MCF 10A (cell line): ENCODE measurements at places on chromosomes 16 and 17.

DNA sequence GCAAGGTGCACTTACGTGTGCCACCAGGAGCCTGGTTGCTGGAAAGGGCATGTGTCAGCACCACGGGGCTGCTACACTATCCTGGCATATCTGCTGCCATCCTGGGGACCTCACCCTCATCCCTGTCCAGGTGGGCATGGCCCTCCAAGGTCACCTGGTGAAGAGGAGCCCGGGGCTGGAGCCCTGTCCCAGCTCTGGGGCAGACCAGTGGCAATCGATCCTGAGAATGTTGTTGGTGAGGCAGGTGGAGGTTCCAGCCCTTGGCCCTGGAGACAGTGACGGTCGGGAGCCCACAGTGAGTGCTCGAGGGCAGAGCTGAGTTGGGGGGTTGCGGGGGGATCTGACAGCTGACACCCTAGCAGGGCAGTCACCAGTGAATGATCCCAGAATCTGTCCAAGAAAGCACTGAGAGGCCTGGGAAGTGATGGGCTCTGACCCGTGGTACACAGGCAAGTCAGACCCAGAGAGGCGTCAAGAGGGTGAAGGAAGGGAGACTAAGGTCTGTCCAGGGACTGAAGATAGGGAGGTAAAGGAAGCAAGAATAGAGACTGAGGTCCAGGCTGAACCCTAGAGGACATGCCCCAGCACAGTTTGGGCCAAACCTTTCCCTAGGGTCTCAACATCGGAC, 17.6 kb downstream of the POLR3K start:
- no peak for DNase-seq

GRCh38 chr16:25006504-25007056, 8.6 kb downstream of the ARHGAP17 start:
- peak; percentile 68 for DNase-seq

GRCh38 chr17:2624292-2624731, 30.9 kb downstream of the PAFAH1B1 start:
- no peak for DNase-seq

DNA sequence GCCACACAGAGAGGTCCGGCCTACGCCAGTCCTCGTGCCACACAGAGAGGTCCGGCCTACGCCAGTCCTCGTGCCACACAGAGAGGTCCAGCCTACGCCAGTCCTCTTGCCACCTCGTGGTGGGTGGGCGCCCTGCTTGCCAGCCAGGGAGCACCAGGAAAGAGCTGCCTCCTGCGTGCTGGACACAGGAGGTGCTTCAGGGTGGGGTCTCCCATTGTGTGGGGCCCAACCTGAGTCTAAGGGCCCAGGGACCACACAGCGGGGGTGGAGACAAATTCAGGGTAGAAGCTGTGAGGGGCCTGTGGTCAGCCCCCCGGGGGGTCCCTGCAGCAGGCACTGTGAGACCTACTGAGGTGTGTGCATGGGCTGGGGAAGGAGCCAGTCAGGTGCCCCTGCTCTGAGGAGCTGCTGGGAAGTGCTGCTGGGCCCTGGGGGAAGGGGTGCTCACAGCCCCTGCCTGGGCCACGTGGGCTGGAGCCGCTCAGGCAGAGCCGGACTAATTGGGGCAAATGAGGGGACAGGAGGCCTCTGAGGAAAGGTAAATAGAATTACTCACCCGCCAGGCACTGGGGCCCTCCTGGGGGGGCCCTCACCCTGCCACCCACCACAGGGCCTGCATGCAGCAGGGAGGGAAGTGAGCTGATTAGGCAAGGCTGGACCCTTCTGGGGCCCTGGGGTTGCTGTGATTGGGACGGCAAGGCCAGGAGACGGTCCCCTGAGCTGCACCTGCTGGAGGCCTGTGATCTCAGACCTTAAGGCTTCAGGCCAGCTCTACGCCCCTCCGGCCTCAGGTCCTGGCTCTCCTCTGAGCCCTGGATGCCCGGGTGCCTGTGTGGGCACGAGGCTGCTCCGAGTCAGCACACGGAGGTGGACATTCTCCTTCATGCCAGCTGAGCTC, 11.0 kb downstream of the GCGR start:
- no peak for DNase-seq

DNA sequence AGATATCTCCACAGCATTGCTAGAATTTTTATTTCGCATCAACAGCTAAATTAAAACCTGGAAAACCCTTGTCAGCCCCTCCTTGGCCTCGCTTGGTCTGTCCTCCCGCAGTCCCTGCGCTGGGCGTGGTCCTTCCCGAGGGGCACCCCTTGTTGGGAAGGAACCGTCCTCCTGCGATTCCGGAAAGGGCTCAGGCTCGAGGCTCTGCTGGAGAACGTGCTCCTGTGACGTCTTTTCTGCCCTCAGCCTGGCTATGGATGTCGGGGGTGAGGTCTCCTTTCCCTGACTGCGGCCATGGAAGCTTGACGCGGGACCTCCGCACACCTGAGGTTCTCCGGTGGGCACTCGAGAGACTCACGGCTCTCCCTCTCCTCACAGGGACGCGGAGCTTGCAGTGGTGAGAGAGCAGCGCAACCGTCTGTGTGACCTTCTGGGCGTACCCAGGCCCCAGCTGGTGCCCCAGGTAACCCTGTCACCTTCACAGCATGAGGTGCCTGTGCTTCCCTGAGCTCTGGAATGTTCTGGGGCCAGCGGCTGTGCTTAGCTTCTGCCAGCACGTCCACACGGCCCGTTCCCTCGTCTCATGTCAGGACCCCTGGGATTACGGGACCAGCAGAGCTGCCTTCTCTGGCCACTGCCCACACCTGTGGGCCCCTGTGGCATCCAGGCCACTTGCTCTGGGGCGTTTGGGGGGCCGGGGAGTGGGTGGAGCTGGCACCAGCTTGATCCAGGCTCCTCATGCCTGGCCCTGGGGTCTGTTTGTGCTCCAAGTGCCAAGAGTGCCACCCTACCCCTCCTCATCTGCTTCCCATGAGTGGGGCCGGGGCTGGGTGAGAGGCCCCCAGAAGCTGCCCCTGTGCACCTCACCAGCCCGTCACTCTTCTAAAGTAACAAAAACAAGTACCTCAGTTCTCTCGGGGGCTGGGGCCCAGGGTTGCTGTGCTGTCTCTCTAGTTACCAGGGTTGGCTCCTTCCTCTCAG, 101.5 kb upstream of the ZNF750 start:
- DNase-seq: no peak

DNA sequence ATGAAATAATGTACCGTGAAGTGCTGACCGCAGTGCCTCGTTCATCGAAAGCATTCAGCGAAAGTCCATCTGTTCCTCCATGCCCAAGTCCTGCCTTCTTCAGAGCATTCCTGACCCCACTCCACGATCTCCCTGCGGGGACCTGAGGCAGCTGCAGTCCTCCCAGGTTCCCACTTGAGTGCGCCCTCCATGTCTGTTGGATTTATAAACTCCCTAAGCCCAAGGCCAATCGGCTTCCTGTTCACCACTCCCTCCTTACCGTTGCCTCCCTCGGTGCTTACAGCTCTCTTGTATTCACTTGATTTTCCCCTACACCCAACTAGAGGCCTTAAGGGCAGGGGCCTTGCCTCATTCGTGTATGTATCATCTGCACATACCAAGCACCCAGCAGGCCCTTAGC, 2.8 kb downstream of the RAD51D start:
- no peak for DNase-seq

DNA sequence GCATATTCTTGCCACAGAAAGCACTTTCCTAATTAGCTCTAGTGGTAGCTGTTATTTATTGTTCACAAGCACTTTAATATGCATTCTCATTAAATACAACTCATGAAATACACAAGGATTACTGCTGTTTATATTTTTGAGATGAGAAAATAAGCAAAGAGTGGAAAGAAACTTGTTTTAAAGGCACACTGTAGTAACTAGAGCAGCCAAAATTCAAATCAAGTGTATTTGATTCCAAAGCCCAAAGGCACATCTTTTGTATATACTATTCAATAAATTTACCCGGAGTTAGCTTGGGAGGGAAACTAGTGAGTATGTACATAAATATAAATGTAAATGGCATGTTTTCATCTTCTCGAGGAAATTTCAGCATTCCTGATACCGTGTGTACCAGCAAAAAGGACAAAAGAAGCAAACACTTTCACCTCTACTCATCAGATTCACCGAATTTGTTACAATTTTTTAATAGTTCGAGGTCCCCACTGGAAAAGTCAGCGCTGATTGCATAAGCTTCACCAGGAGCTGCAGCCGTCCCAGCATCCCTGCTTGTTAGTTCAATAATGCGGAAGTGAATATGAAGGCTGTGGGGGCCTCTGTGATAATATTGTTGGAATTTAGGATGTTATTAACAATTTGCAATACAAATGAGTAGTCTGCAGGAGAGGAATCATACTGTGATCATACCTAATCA, 371.6 kb upstream of the MON1B start:
- DNase-seq: no peak
